MV-4-11 (cell line): ENCODE measurements at places on chromosomes 3 and 15.

- DNase-seq, result no peak
Measured at GRCh38 chr3:147554332-147554731, 145.2 kb downstream of the ZIC1 start.

GRCh38 chr3:127254730-127255129, 33.1 kb downstream of the PRR20G start:
- DNase-seq, result peak; percentile 14

- no peak for DNase-seq
Measured at GRCh38 chr15:78016860-78017259, 60.7 kb downstream of the TBC1D2B start.

DNA sequence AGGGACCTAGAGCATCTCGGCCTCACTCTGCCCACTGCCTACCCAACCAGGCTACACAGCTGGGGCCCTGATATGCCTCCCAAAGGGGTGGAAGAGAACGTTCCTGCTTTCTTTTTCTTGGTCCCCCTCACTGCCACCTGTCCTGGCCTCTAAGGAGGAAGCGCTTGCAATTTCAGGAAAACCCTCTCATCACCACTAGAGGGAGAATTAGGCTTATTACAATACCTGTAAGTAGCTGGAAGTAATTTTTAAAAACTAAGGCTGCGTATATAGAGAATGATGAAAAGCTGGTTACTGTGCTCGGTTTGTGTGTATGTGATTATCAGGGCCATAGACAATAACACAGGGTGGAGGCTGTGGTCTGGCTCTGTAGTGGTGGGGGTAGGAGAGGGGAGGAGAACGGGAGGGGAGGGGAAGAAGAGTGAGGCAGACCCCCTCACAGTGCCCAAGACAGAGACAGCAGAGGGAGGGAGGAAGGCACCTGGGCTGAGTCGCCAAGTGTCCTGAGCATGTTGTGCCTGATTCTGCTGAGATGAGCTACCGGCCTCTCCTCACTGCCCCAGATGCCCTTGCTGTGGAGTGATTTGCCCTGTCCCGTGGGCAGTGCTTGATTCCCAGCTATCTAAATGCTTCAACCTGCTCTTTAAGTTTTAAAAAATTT, 3.3 kb downstream of the GABRG3 start:
- DNase-seq, result peak; percentile 25

GRCh38 chr15:47652328-47652727, 65.0 kb upstream of the SEMA6D start:
- no peak for DNase-seq

DNA sequence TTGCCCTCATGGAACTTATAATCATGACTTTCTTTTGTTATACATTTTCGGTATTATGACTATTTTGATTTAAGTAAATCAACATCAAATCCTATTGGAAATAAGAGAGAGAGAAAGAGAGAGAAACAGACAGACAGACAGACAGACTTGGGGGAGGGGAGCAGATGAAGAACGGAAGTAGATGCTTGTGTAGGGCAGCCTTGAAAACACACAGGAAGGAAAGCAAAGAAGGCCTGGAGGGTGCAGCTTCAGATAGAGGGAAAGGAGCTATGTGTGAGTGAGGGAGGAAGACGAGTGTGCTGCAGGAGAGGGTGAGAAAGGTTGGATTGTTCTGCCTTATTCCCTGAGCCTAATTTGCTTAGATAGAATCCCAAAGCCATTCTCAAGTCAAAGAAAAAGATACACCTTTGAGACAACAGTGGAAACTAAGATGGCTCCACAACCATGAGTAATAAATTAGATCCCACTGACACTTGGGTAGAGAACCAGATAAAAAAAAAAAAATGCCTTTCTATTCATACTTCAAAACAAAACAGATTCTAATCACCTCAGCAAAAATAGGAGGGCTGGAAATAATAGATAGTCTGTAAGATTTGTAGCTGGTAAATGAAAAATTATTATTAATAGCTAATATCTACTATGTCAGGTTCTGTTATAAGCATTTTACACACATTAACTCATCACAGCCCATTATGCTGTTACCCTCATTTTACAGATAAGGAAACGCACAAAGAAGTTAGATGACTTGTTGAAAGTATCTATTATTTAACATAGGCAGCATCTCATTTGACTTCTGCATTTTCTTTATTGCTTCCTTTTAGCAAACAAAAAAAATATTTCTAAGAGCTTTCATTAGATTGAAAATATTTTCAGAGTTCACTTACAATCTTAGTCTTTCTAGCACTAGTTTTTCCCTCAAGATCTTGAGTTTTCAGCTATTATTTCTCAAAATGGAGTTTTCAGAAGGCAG, 214.1 kb downstream of the TNIK start:
- DNase-seq, result no peak

DNA sequence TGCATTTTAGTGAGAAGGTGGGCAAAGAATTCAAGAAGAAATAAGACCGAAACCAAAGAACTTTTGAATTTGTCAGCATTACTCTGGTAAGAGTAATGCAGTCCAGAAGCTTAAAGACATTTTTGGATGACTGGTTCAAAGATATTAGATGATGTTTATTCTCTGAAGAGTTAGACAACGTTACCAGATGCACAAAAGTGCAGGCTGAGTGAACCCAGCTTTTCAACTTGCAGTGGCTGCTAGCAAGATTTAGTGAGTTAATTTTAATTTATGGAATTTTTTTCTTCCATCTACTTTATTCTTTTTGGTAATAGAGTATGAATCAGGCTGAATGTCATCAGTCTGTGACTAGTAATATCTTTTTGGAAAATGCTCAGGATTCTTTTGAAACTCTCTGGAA, 267.3 kb upstream of the AZI2 start:
- no peak for DNase-seq

- peak; percentile 4 for DNase-seq
Measured at GRCh38 chr3:41418961-41419691, 219.8 kb downstream of the CTNNB1 start.

GRCh38 chr3:54891540-54891897, 36.3 kb downstream of the LRTM1 start:
- peak; percentile 76 for DNase-seq

- DNase-seq, result no peak
Measured at GRCh38 chr3:156790156-156790555, 36.0 kb upstream of the LEKR1 start.

DNA sequence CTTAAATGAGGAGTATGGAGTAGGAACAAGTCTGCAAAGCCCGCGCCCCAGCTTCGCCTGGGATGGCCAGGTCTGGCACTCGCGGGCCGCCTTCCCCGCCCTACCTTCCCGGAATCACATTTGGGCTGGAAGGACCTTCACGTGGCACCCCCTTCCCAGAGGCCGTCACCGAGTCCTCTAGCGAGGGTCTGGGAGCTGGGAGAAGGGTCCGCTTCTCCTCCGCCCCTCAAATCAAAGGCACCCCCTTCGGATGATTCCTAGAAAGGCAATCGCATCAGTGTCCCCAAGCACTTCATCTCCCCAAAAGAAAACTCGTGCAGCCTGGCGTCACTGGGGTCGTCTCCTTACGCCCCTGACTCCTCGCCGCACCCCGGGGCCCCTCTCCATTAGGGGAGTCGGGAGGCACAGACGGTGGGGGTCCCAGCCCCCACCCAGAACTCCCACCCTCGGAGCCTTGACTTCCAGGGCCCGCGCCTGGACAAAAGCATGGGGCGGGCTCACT, 380 bp downstream of the MYLK start:
- DNase-seq, result no peak

- DNase-seq, result peak; percentile 8
Measured at GRCh38 chr3:67381667-67382272, 272.6 kb downstream of the SUCLG2 start.

DNA sequence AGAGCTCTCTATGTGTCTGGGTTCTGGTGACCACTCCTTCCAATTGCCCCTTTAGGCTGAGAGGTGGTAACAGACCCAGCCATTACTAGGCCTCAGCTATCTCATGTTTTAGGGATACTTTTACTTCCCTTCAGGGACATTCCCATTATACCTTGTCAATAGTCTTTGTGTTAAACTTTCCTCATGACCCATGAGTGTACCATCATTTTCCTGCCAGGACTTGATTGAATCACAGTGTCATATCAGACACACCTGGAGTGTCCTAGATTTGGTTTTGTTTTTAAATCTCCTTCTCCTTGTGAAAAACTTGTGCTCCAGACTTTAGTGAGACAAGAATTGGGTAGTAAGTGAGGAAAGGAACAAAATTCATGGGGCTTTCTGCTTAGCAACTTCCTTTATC, 136.6 kb downstream of the KCNAB1 start:
- no peak for DNase-seq

DNA sequence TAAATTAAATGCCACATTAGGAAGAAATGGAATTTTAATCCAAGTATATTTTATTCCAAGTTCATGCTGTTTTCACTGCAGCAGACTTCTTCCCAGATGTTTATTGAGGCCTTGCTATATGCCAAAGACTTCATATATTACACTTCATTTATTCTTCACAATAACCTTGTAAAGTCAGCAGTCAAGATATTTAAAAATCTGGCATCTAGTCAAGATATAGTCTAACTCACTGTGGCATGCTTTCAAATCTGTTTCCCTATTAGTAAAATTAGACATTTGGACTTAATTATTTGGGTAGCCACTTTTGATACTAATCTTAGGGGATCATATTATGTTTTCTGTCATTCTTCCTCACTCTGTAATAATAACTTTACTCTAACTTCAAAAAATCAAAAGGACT, 81.5 kb upstream of the VGLL3 start:
- no peak for DNase-seq

DNA sequence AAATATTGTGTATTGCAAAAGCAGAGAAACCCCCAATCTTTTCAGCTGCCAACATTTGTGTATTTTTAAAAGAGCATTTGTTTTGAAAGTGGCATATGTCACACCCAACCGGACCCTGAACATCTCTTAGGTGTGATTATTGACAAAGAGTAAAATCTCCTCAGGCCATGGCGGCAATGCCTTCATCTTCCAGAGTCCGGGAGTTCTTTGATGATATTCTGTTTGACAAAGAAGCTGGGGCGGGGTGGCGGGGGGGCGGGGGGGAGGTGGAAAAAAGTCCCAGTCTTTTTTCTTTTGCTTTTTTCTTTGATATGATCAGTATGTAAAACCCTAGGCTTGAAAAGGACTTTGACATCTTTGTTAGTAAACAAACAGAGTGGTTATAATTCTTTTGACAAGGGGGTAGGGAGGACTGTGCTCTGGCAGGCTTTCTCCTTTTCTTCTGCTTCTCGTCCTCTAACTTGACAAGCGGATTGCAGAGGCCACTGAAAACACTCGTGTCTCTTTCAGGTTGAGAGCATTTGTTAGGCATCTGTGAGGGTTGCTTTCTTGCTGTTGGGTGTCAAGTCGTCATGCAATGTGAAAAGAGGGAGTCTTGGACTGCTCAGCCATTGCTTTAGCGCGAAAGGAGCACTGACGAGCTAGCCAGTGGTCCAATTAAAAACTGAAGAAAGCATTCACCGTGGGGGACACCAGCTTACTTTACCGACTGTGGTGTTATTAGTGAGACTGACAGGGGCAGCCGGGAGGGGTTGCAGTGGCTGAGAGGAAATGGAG, 243.2 kb downstream of the NSUN3 start:
- no peak for DNase-seq

GRCh38 chr15:74884428-74885223, 5.2 kb upstream of the MPI start:
- DNase-seq, result no peak

- no peak for DNase-seq
Measured at GRCh38 chr3:142846779-142847577, 41.9 kb downstream of the PCOLCE2 start.

DNA sequence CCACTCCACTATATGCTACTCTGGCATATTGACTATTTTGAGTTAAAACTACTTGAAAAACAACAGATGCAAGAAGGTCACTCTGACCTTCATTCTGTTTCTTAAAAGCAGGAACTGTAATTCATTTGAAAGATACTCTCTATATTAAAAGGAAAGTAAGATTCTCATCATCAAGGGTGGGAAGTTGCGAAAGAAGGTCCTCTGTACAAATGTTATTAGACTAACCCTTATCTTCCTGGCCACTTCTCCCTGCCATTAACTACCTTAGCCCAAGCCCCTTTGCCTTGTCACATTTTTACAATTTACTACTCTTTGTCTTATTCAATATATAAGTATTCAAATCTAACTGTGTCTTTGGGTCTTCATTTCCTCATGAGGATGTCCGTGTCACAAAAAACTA, 16.1 kb downstream of the SIDT1 start:
- DNase-seq, result no peak

GRCh38 chr3:52874160-52874701, 23.1 kb downstream of the STIMATE start:
- no peak for DNase-seq

GRCh38 chr3:40681658-40682055, 156.9 kb downstream of the ZNF621 start:
- DNase-seq, result no peak

DNA sequence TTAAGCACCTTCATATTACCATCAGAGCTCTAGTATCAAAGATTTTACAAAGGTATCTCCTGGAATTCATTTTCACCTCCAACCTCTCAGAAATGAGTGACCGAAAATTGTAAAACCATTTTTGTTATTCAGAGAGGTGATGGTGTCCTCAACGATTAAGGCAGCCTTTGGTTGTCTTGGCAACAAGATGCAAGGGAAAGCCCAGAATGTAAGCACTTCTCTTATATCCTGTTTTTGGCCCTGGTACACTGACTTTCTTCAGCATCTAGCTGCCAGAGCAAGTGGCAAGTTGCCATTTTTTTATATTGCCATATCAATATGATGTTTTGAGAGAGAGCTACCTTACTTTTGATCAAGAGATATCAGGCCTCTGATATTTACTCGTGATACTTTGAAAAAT, 384.9 kb upstream of the NECTIN3 start:
- DNase-seq, result no peak

GRCh38 chr3:23550402-23550801, 255.4 kb upstream of the UBE2E1 start:
- no peak for DNase-seq

GRCh38 chr3:182979674-182980191, 605 bp downstream of the DCUN1D1 start:
- DNase-seq, result peak; percentile 31

- no peak for DNase-seq
Measured at GRCh38 chr15:61500523-61500922, 271.4 kb upstream of the RORA start.

DNA sequence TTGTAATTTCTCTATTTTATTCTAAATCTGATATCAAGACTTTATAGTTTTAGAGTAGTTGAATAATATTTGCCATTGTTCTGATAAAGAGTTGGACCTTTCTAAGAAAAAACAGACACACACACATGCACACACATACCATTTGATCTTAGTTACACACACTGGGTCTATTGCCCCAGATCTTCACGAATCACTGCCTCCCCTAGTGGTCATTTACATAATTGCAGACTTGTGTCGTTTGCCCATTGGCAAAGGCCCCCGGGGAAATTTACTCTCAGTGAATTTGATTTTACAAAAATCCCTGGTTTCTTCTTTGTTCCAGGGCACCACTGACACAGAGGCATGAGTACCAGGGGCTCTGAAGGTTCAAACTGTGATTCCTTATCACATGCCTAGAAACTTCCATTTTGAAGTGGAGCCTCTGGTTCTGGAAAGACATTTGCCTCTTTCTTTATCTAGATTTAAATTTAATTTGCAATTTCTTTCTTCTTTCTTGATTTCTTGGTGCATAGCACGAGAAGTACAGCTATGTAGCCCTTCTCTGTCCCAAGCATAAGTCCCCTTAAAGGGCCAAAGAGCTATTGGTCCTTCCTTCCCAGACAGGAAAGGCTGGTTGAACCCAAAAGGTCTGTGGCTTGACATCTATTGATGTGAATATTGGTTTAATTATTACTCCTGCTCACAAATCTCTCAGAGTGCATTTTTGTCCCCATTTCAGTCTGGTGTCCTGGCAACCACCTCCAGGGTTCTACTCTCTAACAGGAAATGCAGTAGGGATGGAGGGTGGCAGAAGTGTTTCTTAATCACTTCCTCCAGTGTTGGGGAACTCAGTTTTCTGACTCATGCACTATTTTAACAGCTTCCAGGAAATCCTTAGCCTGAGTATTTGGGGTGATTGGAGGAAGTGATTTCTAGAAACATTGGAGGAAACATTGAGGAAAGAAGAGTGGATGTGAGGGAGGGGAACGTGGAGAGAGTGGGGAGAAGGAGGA, 32.4 kb upstream of the SLC6A11 start:
- peak; percentile 86 for DNase-seq
